ENCODE measurements at places on chromosomes 3 and 15. TPM values are rescaled to one million over a fixed set of nuclear protein-coding genes. Genes with fewer than 3 reads are reported as not detected.

GRCh38 chr3:46351646-46352045 lies 2.3 kb upstream of the CCR2 start:
- no peak overlapping the region for H3K27ac ChIP-seq
- H3K36me3 ChIP-seq: no peaks in the 10 kb centered on the region
- peaks cover 85% of the 10 kb centered on the region for H3K27me3 ChIP-seq

GRCh38 chr3:71258116-71258515 lies 325.4 kb downstream of the FOXP1 start:
- peaks cover 13% of the 10 kb centered on the region for H3K4me1 ChIP-seq
- no peaks in the 10 kb centered on the region for H3K36me3 ChIP-seq
- DNase-seq: no peak
- no peaks in the 10 kb centered on the region for H3K27me3 ChIP-seq
- H3K27ac ChIP-seq: no peak overlapping the region
- no peak overlapping the region for H3K4me3 ChIP-seq

GRCh38 chr3:74537857-74538256 lies 76.6 kb downstream of the CNTN3 start:
- no peak overlapping the region for H3K27ac ChIP-seq
- DNase-seq: no peak
- H3K36me3 ChIP-seq: no peaks in the 10 kb centered on the region
- no peaks in the 10 kb centered on the region for H3K4me1 ChIP-seq
- H3K4me3 ChIP-seq: no peak overlapping the region

DNA sequence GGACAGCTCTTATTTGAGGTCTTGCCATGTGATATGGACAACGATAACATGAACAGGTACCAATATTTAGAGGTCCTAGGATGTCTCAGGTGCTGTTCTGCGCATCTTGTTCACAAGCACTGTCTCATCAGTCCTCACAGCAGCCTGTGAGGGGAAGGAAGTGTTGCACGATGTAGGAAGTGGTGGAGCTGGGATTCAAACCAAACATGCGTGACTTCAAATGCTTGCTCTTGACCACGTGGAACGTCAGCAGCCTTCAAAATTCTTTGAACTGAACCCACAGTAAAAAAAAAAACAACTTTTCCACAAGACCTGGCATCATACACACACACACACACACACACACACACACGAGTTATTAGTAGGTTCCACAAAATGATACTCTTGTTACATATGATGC lies 153.4 kb upstream of the SMAD3 start:
- H3K36me3 ChIP-seq: no peaks in the 10 kb centered on the region
- no peak overlapping the region for H3K4me3 ChIP-seq
- DNase-seq: no peak
- H3K4me1 ChIP-seq: peaks cover 21% of the 10 kb centered on the region
- H3K27ac ChIP-seq: no peak overlapping the region

- H3K27me3 ChIP-seq: peaks cover 10% of the 10 kb centered on the region
- H3K27ac ChIP-seq: no peak overlapping the region
- no peaks in the 10 kb centered on the region for H3K4me1 ChIP-seq
- H3K36me3 ChIP-seq: no peaks in the 10 kb centered on the region
Measured at GRCh38 chr15:58114812-58115211, 23.4 kb upstream of the AQP9 start.

DNA sequence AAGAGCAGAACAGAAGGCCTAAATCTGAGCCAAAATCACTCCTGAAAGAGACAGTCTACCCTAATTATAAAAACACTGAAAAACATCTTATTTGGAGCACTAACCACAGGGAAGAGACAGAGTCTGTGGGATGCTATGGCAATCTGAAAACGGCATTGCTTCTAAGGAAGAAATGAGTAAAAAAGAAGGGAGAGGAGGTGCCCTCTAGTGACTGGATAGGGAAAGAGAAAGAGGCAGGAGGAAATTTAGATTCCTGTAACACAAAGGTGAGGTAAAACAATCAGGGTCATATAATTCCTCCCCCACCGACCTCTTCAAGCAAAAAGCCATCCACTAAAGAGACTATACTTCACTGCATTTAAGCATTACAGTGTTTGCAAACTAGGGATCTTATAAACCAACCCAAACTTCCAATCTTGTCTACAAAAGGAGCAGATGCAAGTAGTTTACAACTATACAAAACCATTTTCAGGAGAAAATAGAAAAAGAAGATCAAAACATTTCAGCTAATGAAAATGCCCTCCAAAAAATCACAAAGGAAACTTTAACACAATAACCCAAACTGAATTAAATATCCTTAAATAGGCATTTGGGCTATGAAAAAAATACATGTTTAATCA lies 32.6 kb downstream of the HACD2 start:
- H3K27me3 ChIP-seq: no peaks in the 10 kb centered on the region
- peaks cover 49% of the 10 kb centered on the region for H3K36me3 ChIP-seq
- H3K27ac ChIP-seq: no peak overlapping the region

- H3K27me3 ChIP-seq: peaks cover 20% of the 10 kb centered on the region
- no peak for DNase-seq
- no peak overlapping the region for H3K4me3 ChIP-seq
- H3K36me3 ChIP-seq: no peaks in the 10 kb centered on the region
Measured at GRCh38 chr15:66838671-66839239, 136.7 kb downstream of the SMAD6 start.

- H3K36me3 ChIP-seq: no peaks in the 10 kb centered on the region
- no peak for DNase-seq
- peaks cover 13% of the 10 kb centered on the region for H3K4me1 ChIP-seq
- no peak overlapping the region for H3K27ac ChIP-seq
- no peak overlapping the region for H3K4me3 ChIP-seq
Measured at GRCh38 chr3:25834346-25834745, 44.5 kb downstream of the OXSM start.

- no peaks in the 10 kb centered on the region for H3K27me3 ChIP-seq
- no peak overlapping the region for H3K27ac ChIP-seq
- no peak for DNase-seq
- H3K4me1 ChIP-seq: peaks cover 11% of the 10 kb centered on the region
Measured at GRCh38 chr3:77524946-77525682, 485.2 kb downstream of the ROBO2 start.

GRCh38 chr3:64859625-64860535 lies 172.1 kb upstream of the ADAMTS9 start:
- H3K27ac ChIP-seq: no peak overlapping the region
- H3K4me3 ChIP-seq: no peak overlapping the region
- DNase-seq: no peak

GRCh38 chr3:178671791-178672190 lies 135.6 kb downstream of the KCNMB2 start:
- no peak overlapping the region for H3K4me3 ChIP-seq
- H3K27me3 ChIP-seq: no peaks in the 10 kb centered on the region
- peaks cover 5% of the 10 kb centered on the region for H3K4me1 ChIP-seq
- DNase-seq: no peak

DNA sequence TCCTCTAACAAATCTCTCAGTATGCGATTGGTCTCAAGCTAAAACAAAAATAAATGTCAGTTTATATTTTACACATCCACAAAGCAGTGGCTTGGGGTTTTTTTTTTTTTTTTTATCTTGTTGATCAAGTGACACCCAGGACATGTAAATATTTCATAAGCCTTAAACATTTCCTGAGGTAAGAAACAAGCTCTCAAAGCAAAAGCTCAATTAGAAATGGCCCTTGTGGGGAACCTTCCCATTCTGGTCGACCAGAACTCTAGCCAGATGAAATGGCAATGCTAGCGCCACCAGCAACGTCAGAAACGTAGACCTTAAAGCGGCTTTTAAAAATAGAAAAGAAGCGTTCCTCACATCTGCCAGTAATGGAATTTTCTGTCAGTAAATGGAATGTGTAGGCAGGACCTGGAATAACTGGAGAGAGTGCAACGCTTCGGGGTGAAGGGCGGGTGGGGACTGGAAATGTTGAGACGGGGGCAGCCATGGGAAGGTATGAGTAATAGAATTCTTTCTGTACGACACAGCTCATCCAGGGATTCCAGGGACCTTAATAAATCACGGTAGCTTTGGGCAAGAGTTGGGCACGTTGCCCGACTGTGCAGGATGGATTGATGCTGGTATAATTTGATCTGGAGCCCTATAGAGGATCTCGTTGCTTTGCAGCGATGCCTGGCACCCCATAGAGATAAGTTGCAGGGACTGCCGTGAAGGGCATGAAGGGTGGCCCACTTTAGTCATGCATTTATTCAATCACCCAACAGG lies 44.4 kb downstream of the BTD start:
- DNase-seq: no peak
- H3K27me3 ChIP-seq: no peaks in the 10 kb centered on the region
- no peak overlapping the region for H3K27ac ChIP-seq
- no peak overlapping the region for H3K4me3 ChIP-seq
- peaks cover 3% of the 10 kb centered on the region for H3K36me3 ChIP-seq

DNA sequence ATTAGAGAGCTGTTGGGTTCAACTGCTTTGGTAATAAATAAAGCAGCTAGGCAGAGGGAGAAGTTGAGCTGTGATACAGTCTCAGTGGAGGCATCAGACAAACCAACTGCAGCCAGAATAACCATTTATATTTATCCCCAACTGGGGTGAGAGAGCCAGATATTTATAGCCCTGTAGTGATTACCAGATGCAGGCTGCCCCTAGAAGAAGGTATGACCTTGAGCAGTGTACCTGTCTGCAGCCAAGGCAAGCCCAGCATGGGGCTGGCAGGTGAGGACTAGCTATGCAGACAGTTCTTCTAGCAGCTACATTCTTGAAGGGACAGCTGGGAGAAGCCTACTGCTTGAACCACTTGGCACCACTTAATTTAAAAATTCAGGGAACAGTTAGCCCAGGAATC lies 144.4 kb upstream of the EPHA3 start:
- H3K27ac ChIP-seq: no peak overlapping the region
- H3K4me1 ChIP-seq: no peaks in the 10 kb centered on the region
- H3K27me3 ChIP-seq: no peaks in the 10 kb centered on the region
- no peak overlapping the region for H3K4me3 ChIP-seq

GRCh38 chr15:37981775-37982174 lies 47.3 kb downstream of the TMCO5A start:
- no peaks in the 10 kb centered on the region for H3K27me3 ChIP-seq
- no peak overlapping the region for H3K4me3 ChIP-seq
- H3K36me3 ChIP-seq: no peaks in the 10 kb centered on the region
- DNase-seq: no peak

GRCh38 chr3:2976212-2976611 lies 134.0 kb downstream of the IL5RA start:
- H3K27me3 ChIP-seq: no peaks in the 10 kb centered on the region
- no peak overlapping the region for H3K27ac ChIP-seq
- H3K4me3 ChIP-seq: no peak overlapping the region
- DNase-seq: no peak
- no peaks in the 10 kb centered on the region for H3K36me3 ChIP-seq
- peaks cover 5% of the 10 kb centered on the region for H3K4me1 ChIP-seq

DNA sequence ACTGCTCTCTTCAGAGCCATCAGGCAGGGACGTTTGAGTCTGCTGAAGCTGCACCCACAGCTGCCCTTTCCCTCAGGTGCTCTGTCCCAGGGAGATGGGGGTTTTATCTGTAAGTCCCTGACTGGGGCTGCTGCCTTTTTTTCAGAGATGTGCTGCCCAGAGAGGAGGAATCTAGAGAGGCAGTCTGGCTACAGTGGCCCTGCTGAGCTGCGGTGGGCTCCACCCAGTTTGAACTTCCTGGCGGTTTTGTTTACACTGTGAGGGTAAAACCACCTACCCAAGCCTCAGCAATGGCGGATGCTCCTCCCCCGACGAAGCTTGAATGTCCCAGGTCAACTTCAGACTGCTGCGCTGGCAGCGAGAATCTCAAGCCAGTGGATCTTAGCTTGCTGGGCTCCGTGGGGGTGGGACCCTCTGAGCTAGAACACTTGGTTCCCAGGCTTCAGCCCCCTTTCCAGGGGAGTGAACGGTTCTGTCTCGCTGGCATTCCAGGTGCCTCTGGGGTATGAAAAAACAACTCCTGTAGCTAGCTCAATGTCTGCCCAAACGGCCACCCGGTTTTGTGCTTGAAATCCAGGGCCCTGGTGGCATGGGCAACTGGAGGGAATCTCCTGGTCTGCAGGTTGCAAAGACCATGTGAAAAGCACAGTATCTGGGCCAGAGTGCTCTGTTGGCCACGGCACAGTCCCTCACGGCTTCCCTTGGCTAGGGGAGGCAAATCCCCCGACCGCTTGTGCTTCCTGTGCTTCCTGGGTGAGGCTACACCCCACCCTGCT lies 21.1 kb upstream of the ST6GAL1 start:
- peaks cover 7% of the 10 kb centered on the region for H3K27me3 ChIP-seq
- H3K36me3 ChIP-seq: no peaks in the 10 kb centered on the region
- no peaks in the 10 kb centered on the region for H3K4me1 ChIP-seq
- H3K27ac ChIP-seq: no peak overlapping the region
- DNase-seq: no peak

DNA sequence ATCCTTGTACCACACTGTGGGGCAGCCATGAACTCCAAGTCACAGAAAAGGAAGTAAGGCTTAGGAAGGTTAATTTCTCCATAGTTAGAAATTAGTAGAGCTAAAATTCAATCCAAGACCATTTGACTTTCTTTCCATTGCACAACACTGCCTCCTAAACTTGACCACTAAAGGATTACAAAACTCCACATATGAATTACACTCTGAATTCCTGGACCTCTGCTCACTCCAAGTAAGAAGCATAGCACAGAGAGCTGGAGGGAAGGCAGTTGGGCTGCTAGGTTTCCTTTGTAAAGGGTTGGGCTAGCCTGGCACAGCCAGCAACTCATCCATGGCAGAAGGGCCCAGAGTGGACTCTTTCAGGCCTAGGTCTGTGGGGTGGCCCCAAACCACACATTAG lies 134.4 kb downstream of the MYLK start:
- H3K4me3 ChIP-seq: no peak overlapping the region
- DNase-seq: no peak
- peaks cover 10% of the 10 kb centered on the region for H3K4me1 ChIP-seq
- H3K27me3 ChIP-seq: no peaks in the 10 kb centered on the region
- no peak overlapping the region for H3K27ac ChIP-seq
- peaks cover 2% of the 10 kb centered on the region for H3K36me3 ChIP-seq

DNA sequence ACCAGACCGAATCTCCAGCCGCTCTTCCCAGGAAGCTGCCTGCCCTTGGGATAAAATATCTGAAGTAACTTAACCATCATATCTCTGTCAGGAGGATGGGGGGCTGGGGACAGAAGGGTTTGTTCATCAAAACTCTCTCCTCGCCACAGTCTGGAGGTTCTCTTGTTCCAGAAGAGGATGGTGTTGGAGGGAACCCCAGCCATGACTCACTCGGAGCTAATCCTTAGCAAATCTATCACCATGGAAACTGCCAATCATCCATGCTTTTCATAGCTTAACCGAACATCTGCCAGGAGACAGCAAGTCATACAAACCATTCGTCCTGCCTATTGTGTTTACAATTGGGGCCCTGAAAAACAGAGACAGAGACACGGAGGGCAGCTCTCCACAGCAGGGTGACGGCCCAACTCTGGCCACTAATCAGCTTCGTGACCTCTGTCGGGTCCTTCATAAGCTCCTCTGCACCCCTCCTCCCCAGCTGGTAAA lies 73.8 kb upstream of the HEG1 start:
- H3K4me3 ChIP-seq: peak overlapping the region; percentile 4
- H3K27me3 ChIP-seq: no peaks in the 10 kb centered on the region
- no peak for DNase-seq
- H3K27ac ChIP-seq: no peak overlapping the region
- no peaks in the 10 kb centered on the region for H3K36me3 ChIP-seq
- peaks cover 24% of the 10 kb centered on the region for H3K4me1 ChIP-seq

Gene CADM2
- total RNA-seq: 4.2 TPM

Gene RLBP1
- 6.3 TPM for total RNA-seq

Gene TSC22D2
- 37.9 TPM for total RNA-seq

Gene ATP13A5
- total RNA-seq: not detected

Gene PYGO1
- 32.2 TPM for total RNA-seq

Gene ISLR
- 2.6 TPM for total RNA-seq
